ENCODE measurements at places on chromosomes 2 and 18.

GRCh38 chr2:215573496-215573895 lies 137.6 kb upstream of the FN1 start:
- DNase-seq, result no peak

GRCh38 chr2:134260713-134261112 lies 6.8 kb downstream of the MGAT5 start:
- DNase-seq, result no peak

DNA sequence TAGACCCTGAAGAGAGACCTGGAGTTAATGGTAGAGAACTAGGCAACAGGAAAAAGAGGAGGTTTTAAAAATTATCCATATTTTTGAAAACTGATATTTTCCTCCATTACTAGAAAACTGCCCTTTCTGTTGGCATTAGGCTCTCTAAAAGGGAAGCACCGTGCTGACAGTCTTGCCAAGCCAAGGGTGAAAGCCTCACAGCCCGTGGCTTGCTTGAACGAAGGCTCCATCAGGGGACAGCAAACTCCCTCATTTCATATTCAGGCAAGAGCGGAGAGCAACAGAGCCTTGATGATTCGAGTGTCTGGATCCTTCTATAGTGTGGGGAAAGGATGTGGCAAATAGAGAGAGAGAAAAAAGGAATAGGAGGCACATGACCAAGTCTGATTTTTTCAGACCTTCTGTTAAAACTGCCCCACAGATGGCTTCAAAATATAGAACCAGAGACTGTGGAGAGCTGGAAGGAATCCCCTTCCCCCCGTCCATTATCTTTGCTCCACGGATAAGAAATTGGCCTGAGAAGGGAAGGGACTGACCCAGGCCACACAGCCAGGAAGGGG lies 67.0 kb downstream of the CACNB4 start:
- no peak for DNase-seq

GRCh38 chr2:231306791-231307393 lies 88.6 kb upstream of the B3GNT7 start:
- no peak for DNase-seq

- DNase-seq, result no peak
Observed at GRCh38 chr2:74001781-74002504, 17.2 kb downstream of the TET3 start.

DNA sequence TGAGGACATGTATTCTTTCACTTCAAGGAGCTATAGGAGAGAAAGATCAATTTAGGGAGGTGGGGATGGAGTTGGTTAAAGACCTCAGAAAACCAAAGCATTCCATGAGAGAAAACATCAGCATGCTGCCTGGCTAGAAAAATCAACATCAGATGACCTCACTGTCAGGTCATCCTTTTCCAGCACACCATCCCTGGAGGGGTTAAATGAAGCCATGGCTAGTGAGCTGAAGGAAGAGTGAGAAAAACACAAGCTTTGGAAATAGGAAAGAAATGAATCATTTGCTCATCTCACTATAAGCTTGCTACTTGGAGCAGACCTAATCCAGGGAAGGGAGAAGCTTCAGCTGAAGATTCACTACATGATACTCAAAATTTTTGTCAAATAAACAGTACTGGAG lies 109.5 kb upstream of the ITGB6 start:
- DNase-seq, result no peak

GRCh38 chr18:51049137-51049536 lies 19.1 kb downstream of the SMAD4 start:
- no peak for DNase-seq

- DNase-seq, result no peak
Observed at GRCh38 chr2:65605743-65606058, 173.3 kb upstream of the SPRED2 start.

- DNase-seq, result no peak
Observed at GRCh38 chr2:182821182-182821581, 45.3 kb downstream of the FRZB start.

DNA sequence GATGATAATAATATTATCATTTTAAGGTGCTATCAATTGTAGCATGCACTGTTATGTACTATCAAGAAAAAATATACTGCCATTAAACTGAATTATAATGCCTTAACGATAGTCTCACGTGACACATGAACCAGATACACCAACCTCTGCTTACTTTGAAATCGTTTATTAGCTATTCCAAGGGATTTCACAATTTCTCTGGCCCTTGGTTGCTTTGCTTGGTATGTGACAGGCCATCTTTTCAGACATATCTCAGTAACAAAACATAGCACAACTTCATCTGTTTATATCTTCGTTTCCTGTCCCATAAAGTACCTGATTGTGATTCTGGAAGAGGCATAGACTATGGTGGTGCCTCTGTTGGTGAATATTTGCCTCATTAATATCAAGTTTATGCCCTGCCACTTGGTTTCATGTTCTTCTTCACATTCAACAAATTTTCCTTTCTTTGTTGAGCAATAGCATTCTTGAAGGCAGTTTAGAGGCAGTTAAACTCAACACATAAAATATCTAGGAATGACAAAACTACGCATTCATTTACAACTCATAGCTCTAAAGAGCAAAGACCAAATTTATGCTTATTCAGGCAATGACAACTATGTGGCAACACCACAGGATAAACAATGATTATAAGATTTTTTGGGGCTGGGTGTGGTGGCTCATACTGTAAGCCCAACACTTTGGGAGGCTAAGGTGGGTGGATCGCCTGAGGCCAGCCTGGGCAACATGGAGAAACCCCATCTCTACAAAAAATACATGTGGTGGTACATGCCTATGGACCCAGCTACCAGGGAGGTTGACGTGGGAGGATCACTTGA lies 84.3 kb downstream of the MCFD2 start:
- DNase-seq, result no peak

DNA sequence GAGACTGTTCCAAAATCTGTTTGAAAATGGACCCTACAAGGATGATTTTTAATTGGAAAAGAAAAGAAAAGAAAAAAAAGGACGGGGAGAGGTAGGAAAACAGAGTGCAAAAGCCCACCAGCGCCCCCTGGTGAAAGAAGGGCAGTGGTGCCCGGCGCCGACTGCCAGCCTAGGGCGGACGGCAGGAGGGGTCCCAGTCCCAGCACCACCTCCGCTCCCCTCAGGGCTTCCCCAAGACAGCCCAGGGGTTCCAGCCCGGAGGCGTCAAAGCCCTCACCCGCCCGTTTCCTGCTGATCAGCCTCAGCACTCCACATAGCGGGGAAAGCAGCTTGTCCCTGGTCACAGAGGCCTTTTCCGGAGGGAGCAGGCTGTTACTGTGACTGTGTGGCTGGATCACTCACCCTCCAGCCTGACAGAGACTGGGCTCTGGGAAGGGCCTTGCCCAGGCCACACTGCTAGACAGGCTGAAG lies 213.9 kb downstream of the TFCP2L1 start:
- DNase-seq, result peak; percentile 64

DNA sequence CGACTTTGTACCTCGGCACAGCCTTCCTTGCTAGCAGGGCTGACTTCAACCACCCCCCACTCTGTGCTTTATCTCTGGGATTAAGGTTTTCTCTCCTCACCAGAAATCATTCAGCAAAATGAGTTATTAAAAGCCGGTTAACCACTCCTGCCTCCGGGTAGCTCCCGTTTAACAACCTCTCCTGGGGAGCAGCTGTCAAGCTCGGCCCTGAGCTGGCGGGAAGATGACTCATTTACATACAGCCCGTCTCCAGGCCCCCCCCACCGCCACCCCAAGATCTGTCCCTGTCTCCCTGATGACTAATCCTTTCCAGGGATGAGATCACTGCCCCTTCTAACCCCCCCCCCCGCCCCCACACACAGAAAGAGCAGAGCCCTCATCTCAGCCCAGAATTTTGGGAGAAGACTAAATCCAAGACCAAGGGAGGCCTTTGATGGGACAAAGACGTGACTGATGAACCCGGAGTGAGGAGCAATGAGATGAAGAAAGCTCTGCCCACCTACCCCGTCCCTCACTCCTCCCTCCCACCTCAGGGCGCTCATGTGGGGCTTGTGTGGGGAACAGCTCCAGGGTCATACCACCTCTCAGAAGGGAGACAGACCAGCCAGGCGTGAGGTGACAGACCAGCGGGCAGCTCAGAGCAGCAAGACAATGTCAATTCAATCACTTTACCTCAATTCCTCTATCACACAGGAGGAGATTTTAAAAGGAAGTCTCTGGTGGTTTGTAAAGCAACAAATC lies 131.4 kb downstream of the MSH2 start:
- DNase-seq, result no peak

DNA sequence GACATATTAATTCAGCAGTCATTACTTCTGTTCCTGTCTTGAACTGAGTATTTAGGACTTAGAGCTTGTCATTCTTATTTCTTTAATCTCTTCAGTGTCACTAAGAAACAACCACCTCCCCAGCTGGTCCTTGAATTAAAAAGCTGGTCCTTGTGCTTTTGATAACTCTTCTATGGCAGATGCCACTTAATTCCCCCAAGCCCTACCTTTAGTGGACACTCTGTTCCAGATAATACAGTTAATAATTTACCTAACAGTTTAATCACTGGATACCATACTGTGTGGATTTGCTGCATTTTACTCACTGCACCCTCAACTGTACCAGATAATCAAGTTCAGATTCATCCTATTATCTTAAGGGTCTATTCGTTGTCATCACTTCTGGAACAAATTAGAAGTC lies 73.1 kb downstream of the SKA1 start:
- no peak for DNase-seq

- DNase-seq, result no peak
Observed at GRCh38 chr2:47129191-47129706, 25.9 kb downstream of the STPG4 start.

- DNase-seq, result no peak
Observed at GRCh38 chr2:233281992-233282603, 25.5 kb upstream of the SAG start.

- peak; percentile 69 for DNase-seq
Observed at GRCh38 chr2:170324640-170325046, 146.7 kb downstream of the MYO3B start.

GRCh38 chr2:124241-124880 lies 78.1 kb upstream of the FAM110C start:
- DNase-seq, result no peak

DNA sequence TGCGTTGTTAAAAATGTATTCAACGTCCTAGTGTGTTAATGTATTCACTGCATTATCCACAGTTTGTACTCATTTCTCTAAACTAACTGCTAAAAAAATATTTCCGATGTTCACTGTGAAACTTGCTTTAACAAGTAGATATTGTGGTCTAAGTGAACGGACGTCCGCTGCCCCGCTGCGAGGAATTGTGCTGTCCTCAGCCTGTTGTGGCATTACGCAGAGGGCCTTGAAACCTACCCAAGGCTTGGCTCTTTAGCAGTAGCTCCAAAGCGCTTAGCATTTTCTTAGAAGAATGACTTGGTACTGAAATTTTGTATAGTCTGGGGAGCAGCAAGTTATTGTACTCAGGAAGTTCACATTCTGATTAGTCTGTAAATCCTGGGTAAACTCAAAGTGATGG lies 136.5 kb upstream of the SP5 start:
- no peak for DNase-seq

DNA sequence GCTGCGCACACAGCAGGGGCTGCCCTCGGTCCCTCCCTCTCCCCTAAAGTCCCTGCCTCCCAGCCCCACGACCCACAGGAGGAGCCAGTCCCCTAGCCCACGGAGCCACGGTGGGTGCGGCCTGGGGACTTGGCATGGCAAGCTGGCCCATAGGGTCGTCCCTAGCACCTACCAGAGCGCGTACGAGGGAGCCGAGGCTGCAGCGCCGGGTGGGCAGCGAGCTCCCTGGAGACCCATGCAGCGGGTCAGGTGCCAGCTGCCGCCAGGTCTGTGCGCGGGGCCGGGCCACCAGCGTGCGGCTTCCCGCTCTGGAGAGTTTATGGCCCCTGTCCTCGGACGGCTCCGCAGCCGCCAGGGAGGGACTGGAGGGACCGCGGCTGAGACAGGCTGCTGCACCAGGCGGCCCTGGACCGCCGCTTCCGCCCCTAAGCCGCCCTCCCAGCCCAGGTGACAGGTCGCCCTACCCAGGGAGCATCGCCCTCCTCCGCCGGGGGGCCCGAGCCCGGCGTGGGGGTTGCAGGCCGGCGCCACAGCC lies 273.6 kb downstream of the CCDC74A start:
- no peak for DNase-seq

- DNase-seq, result no peak
Observed at GRCh38 chr2:211404098-211404497, 847.7 kb downstream of the CPS1 start.

GRCh38 chr2:162579986-162580385 lies 236.1 kb downstream of the GCA start:
- no peak for DNase-seq

DNA sequence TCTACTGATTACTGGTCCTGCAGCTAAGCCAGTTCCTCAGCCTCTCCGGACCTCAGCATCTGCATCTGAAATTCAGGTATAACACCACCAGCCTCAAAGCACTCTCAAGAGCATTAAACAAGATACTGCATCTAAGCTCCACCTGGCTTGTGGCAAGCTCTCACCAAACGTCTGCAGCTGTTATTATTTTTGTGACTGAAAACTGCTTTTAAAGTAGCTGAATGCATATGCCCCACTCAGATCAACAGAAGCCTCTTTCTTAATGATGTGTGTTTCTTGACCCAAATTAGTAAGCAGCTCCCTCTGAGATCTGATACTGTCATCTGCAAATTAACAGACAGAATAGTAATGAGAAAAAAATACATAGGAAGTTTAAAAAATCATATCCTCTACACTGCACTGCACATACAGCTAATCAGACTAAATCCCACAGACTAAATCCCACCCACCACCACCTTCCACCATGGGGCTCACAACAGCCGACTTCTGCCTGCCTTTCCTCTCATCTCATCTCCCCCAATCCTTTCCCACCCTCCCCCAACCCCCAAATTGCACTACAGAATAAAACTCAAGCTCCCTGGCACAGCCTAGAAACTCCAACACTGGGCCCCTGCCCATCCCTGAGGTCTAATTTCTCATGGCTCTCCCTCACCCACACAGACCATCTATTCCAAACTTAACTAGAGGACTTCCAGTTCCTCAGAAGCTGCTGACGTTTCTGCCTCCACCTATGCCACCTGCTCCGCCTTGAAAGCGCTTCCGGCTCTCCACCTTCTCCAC lies 52.9 kb downstream of the TMEM163 start:
- no peak for DNase-seq

DNA sequence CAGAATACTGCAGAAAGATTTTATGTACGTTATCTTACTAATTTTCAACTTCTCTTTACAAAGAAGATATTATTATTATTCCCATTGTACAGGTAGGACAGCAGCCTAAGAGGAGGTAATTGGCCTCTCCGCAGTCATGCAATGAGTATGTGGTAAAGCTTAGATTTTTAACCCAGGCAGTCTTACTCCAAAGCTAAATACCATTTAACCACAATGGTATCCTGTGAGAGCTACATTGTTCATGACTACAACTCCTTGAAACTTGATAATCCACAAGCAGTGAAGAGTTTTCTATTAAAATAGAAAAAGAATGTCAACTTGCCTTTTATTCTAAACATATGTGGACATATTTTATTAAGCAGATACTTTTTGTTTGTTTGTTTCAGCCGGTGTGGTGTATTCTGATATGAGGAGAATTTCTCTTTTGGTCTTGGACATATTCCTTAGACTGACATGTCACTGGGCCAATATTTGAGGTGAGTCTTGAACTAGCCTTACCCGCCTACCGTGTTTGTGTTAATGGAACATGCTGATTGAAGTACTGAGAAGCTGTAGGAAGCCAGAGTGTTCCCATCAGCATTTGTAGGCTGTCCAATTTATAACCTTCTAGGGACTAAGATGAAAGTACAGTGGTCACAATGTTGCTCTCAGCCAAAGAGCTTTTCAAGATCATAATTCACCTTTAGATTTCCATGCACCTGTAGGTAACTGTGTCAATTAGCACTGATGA lies 293.9 kb upstream of the DCC start:
- DNase-seq, result no peak

- no peak for DNase-seq
Observed at GRCh38 chr18:37486848-37487247, 78.8 kb downstream of the CELF4 start.
